Brain pericyte (primary cell): ENCODE measurements at places on chromosomes 16 and 17.

DNA sequence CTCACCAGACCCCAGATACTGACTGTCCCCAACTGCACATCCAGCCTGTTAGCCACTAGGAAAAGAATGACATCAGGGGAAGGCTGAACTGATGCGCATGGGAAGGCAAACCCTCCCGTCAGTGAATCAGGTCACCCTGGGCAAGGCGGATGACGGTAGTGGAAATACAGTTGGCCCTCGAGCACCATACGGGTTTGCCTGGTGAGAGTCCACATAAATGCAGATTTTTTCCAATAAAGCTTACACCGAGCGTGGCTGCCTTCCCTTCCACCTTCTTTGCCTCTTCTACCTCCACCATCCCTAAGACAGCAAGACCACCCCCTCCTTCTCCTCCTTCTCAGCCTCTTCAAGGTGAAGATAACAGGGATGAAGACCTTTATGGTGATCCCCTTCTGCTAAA lies 236.1 kb upstream of the TNRC6C start:
- DNase-seq, result no peak

- no peak for DNase-seq
These were observed 30.9 kb upstream of the HLF start for GRCh38 chr17:55233840-55234239.

- DNase-seq, result no peak
These were observed 41.5 kb upstream of the RPH3AL start for GRCh38 chr17:393806-394717.

DNA sequence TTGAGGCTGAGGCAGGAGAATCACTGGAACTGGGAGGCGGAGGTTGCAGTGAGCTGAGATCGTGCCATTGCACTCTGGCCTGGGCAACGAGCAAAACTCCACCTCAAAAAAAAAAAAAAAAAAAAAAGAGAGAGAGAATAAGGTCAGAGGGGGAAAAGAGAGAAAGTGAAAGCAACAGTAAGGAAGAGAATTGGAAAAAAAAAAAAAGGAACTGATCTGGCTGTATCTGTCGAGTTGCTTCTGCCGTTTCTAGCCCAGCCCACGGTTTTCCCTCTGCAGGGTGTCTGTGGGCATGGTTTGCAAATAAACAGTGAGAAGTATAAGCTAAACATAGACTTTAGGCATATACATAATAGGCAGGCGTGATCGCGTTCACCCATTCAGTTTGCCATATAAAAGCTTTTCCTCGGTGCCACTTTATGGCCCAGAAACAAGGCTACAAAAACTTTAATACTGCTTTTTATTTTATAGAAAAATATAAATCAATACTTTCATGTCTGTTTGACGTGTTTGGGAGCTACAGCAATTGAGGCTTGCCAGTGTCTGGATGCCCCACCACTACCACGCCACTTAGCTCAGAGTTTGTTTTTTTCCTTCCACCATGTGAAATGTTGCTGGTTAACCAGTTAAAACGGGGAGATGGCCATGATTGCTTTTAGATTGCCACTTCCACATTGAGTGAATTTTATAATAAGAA lies 436.7 kb downstream of the MAF start:
- no peak for DNase-seq

- no peak for DNase-seq
These were observed 30.0 kb downstream of the SOX9 start for GRCh38 chr17:72150632-72151460.

- no peak for DNase-seq
These were observed 96.6 kb downstream of the METRNL start for GRCh38 chr17:83175822-83176622.

DNA sequence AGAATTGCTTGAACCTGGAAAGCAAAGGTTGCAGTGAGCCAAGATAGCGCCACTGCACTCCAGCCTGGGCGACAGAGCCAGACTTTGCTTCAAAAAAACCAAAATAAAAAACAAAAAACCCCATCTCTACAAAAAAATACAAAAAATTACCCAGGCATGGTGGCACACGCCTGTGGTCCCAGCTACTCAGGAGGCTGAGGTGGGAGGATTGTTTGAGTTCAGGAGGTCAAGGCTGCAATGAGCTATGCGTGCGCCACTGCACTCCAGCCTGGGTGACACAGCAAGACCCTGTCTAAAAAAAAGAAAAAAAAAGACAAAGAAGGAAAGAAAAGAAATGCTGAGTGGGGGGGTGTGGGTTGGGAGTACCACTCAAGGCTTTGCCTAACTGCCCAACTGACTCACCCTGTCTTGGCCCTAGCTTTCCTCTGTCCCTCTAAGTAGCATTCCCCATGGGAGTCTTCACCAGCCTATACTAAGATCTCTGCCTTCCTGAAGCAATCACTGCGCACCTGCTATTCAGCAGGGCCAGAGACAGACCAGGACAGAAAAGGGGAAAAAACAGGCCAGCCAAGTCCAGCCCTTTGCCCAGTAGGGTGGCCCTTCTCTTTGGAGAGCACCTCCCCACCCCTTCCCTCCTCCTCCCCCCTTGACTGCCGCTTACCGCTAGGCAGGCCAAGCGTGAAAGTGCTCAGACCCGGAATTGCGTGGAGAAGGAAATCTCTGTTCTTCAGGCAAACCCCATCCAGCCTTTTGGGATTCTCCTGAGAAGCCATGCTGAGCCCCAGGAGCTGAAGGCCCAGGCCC lies 45.8 kb downstream of the RTN4RL1 start:
- no peak for DNase-seq

DNA sequence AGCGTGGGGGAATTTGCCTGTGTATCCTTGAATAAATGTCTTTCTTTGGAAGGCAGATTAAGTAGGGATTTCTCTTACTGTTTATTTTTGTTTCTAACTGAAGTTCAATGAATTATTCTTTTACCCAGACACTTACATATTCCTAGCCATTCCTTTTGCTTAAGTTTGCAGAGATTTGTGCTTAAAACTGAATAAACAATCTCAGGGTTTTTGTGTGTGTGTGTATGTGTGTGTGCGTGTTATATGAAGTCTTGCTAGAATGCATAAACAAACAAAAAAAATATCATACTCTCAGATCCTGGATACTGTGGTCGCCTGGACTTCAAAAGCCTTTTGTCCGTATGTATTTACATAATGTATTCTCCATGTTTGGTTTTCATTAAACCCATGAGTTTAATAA lies 672.8 kb downstream of the MAF start:
- DNase-seq, result no peak

GRCh38 chr17:13931800-13932460 lies 137.4 kb upstream of the COX10 start:
- DNase-seq, result no peak

DNA sequence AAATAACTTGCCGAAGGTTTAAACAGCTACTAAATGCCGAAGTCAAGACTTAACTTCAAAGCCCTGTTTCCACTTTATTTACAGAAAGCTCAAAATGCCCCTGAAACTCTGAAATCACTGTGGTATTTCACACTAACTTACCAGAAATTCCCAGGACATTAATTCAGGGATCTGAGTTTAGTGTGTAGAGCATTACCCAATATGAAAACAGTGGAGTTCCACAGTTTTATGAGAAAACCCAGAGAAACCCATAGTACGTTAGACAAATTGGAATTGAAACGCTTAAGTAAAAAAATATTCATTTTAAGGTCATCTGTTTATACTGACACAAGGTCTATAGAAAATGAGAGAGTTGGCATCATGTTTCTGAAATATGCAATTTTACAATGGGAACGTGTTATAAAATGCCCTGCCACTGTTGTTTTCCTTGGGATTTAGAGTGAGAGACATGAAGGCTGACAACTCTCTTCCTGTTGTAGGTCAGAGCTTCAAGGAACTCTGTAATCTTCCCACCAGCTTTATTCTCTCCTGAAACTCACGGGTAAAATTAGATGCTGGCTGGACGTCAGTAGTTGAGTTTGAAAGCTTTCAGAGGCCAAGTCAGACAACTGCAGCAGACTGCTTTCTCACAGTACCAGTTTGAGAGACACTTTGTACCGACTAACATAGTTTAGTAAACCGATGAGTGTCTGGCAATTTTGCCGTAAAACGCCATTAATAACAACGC lies 139.4 kb upstream of the TBX2 start:
- DNase-seq, result no peak
